ENCODE measurements at places on chromosomes 3 and 15.

- no peak for DNase-seq
These were observed 1.4 kb downstream of the IL17RD start for GRCh38 chr3:57163751-57164150.

DNA sequence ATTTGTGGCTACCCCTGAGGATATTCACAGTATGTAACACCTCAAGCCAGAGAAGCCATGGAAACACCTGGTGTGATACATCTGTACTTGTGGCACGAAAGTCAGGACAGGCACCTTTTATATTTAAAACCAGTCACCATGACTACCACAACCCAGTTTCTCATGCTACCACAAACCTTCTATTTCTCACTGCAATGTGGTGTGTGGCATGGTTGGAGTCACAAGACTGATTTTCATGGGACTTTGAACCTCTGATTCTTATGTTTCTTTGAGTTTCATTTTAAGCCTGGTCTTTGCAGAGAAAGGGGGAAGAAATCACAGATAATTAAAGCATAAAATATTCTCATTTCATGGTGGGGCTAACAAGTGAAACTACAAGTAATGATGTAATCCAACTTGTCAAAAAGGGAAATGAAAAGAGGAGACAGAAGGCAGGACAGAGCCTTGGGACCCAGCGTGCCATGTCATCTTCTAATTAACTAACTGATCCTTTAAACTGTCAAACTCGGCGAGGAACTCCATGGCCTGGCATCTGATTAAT is 175.9 kb downstream of the PDZRN3 start:
- DNase-seq = no peak

- no peak for DNase-seq
These were observed 33.8 kb downstream of the CPNE4 start for GRCh38 chr3:132001036-132001435.

DNA sequence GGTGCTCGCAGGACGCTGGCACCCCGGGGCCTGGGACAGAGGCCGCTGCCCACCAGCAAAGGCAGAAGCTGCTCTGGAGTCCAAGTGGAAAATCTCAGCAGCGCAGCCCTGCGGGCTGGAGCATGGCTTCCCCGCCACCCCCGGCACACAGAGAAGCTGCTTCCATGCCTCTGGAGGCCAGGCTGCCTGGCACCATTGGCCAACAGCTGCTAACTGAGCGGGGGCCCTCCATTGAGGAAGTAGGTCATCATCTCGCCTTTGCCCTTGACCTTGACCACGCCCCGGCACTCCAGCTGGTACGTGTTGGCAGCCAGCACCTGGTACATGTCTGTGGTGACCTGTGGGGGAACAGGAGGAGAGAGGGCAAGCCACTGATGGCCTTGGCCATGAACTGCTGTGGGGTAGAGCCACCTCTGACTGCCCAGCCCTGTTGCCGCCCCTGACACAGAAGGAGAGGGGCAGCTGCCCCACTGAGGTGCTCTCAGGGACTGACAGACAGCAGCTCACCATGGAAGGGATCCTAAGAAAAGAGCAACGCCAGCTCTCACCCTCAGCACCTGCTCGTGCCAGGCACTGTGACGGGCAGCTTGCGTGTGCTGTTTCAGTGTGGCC is 82.8 kb downstream of the SEC22A start:
- DNase-seq = no peak

DNA sequence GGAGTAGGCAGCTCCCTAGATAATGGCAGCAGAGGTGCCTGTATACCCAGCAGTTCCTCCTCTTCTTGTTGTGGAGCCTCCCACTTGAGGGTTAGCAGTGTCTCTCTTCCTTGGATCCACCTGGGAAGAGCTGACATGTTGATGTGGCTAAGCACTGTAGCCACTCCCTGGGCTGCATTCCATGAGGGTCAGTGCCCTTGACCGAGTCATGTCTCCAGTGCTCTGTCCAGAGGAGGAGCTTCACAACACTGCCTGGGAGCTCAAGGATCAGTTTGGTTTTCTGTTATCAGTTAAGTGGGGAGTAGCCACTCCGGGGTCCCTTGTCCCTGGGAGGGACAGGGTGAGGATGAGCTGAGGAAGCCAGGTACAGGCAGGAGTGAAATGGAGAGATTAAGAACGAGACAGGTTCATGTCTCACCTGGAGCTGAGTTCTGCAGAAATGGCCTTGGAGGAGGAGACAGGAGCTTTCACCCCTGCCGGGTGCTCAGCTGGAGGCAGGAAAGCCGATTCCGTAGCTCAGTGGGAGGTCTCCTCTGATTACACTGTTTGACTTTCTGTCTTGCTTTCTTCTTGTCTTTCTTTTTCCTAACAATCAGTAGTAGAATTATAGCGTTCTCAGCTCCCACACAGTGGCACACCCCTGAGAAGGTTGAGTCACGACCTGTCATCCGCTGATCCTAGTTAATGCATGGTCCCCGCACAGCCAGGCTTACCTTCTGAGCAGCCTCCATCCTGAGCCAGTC is 57.9 kb upstream of the SEC22A start:
- DNase-seq = no peak

DNA sequence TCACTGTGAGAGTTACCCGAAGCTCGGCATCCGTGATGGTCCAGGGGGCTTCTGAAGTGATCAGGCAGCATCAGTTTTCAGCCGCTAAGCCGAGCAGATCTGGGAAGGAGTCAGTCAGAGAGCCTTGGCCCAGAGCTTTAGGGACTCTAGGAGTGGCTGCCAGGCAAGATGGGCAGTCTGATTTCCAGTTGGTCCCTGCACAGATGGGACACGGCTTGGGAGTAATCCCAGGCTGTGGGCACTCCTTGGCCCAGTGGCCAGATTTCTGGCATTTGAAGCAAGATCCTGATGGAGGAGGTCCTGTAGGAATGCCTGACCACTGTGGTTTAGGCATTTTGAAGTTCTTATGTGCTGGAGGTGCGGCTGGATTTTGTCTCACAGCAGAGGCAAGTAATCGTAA is 10.5 kb upstream of the IP6K2 start:
- DNase-seq = no peak

GRCh38 chr3:13717222-13717895 is 162.5 kb downstream of the WNT7A start:
- no peak for DNase-seq

DNA sequence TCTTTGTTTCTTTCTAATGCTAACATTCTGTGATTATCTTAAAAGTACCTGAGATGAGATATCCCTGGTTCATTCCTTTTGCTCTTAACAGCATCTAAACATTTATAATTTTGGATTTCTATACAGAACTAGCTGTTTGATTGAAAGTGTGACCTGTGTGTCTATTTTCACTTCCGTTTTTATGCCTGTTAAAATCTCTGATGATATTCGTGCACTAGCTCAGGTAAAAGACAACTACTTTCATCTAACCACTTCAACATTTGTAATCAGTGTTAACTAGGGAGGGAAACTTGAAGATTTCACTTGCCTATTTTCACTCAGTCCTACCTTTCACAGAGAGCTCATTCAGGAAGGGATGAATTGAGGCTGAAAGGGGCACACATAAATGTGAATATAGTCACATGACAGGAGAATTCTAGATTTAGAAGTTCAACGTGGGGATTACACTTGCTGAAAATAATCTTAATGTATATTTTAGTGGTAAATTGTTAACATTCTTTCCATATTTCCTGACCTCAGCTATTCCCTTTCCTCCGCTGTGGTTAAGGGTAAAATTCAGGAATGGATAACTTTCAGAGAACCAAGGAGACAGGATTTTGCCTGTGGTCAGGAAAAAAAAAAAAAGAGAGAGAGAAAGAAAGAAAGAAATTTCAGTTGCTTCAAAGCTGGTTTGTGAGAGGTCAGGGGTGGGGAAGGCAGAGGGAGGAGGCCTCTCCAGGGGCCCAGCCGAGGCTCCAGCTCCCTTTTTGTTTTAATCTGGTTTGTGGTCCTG is 159.8 kb upstream of the TSC22D2 start:
- DNase-seq = no peak

GRCh38 chr15:75599401-75599800 is 20.3 kb upstream of the PTPN9 start:
- no peak for DNase-seq

Data from stimulated activated CD4-positive, alpha-beta T cell treated with anti-CD3 and anti-CD28 coated beads, Interleukin-2, amount 100 ng/mL, for 4 hours (primary cell).